ENCODE measurements at places on chromosomes 7 and 10.

DNA sequence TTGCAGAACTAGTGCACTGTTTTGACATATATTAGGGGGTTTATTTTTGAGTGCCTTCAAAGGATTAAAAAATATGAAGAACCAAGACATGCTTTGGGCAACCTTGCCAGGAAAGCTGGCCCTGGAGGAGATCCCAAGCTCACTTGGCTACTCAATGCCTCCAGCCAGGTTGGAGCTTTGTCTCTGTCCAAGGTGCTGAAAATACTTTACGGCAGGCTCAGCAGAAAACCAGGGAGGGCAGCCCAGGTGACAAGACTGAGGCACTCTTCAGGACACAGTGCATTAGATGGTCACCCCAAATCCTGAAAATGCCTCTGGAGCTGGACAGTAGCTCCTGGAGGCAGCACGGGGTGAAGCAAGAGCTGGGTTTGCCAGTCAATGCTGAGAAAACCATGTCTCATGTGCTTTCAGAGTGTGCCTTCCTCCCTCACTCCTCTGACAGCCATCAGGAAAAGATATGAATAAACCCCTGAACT is 5.8 kb upstream of the KCNH2 start:
- no peak for DNase-seq

DNA sequence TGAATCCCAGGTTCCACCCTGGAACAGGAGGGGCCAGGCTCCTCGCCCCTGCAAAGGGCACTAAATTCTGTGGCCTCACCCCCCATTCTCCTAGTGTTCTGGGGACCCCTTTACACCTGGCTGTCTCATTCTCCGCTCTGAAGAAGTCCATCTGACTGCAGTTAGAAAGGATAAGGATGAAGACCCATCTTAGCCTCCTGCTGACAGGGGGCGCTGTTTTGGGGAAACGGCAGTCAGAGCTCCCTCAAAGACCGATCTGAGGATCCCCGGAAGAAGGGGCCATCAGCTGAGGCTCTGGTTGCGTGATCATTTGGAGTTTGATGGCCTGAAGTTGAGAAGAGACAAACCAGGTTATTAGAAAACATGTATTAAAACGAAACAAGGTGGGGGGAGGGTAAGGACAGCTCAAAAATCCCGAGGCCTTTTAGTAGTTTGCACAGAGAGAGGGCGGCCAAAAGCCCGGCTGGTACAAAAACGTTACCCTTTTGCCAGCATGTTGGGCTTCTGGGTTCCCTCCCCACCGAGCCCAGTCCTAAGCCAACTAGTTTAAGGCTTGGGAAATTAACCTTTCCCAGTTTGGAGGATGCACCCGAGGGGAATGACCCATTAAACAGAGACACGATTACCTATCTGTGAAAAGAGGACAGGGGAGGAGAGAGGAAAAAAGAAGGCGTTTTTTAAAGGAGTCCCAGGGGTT is 102.8 kb downstream of the CHN2 start:
- no peak for DNase-seq

DNA sequence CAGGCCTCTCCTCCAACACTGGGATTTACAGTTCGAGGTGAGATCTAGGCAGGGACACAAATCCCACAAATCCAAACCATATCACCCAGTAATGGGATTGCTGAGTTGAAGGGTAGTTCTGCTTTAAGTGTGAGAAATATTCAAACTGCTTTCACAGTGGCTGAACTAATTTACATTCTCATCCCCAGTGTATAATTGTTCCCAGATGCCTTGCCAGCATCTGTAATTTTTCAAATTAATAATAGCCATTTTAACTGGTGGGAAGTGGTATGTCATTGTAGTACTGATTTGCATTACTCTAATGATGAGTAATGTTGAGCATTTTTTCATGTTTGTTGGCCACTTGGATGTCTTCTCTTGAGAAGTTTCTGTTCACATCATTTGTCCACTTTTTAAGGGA is 592.8 kb upstream of the GRM3 start:
- DNase-seq, result no peak

DNA sequence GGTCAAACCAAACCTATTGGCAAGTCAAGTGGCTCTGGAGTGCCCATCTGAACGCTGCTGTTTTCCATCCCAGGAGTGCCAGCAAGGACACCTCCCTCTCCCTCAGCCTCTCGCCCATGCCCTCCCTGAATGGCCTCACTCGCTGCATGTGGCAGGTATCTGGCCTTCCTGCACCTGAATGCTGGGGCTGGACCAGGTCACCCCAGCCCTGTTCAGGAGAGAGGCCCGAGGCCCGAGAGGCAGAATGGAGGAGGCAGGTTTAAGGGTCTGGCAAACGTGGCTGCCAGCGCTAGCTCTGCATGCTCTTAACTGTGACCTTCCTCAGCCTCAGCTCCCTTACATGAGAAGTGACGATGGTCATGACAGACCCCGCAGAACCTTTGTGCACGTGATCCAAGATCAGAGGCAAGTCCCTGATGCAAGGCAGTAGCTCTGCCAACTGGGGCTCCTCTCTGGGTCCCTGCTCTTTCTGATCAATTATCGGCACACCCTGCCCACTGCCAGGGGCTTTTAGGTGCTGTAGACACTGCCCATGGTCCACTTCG is 295.7 kb upstream of the ZMIZ1 start:
- no peak for DNase-seq

DNA sequence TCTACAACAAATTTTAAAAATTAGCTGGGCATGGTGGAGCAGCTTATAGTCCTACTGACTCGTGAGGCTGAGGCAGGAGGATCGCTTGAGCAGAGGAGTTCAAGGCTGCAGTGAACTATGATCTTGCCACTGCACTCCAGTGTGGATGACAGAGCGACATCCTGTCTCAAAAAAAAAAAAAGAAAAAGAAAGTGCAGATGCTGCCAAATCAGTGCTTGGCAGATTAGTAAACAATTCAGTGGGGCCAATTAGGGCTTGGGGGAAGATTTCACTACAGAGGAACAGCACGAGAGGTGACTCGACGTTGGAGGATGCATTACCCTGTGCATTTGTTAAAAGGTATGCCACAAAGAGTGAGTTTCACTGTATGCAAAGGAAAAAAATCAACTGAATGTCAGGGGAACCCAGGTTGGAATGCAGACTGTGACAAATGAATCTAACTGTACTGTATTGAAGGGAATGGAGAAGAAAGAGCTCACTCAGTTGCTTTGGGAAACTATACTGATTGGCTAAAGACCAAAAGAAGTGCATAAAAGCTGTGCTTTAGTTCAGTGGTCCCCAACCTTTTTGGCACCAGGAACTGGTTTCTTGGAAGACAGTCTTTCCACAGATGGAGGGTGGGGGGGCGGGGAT is 31.6 kb downstream of the GARIN1A start:
- DNase-seq, result no peak

- DNase-seq, result no peak
Measured at GRCh38 chr7:1136841-1137516, 23.0 kb downstream of the ZFAND2A start.

- no peak for DNase-seq
Measured at GRCh38 chr7:100804681-100805431, 22.5 kb downstream of the EPHB4 start.

DNA sequence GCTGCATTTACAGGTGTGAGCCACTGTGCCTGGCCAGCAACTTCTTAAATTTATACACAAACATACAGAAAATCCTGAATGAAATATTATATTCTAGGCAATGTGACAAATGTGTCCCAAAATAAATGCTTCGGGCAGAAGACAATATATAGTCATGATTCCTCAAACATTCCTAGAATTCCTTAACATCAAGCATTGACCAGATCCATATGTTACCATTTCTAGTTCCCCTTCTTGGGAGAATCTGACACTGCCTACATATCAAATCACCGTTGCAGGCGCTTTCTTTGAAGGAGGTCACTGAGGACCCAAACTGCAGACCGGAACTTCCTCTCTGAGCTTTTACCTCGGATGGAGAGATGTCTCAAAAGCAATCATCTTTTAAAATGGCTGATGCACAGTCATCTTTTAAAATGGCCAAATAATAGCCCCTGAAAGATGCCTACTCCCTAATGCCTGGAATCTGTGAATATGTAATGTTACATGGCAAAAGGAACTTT is 323.5 kb downstream of the PHF14 start:
- no peak for DNase-seq

DNA sequence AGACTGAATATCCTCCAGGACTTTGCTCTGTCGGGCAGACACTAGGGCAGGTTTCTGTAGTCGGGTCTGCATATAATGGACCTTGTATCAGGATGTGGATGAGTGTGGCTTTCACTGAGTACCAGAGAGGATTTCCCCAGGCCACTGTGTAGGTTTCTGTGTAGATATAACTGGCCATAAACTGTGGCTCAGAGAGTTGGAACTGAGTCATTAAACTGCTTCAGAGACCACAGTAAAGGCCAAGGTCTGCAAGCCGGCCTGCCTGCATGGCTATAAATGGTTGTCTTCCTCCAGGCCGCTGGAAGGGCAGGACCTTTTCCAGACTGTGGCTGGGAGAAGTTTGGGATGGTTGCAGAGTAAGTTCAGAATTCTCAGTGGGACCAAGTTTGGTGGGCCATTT is 16.9 kb downstream of the ZNF92 start:
- DNase-seq, result no peak

- no peak for DNase-seq
Measured at GRCh38 chr10:103751667-103752290, 103.6 kb downstream of the SH3PXD2A start.

- no peak for DNase-seq
Measured at GRCh38 chr10:50310560-50311174, 59.4 kb upstream of the ASAH2 start.

DNA sequence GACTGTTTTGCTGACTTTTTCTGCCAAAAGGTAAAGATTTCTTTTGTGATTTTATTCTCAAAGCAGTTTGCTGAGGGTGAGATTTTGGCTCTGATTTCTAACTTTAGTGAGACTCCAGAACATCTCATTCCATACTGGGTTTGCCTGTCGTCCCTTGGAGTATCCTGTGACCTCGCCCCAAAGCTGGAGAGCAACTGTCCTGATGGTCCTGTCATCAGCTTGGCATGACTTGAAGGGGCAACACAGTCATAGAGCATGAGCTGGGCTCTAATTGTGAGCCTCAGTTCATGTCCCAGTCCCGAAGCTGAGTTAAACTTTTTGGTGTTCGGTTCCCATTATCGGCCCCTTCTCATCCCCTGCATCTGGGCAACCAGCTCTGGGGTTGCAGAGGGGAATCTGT is 23.4 kb downstream of the C10orf90 start:
- no peak for DNase-seq

- no peak for DNase-seq
Measured at GRCh38 chr7:150685219-150686029, at the start of gene GIMAP2. GIMAP2 (plus strand) TSS chr7:150685706; CDS start chr7:150687060, 1,354 bp downstream.

DNA sequence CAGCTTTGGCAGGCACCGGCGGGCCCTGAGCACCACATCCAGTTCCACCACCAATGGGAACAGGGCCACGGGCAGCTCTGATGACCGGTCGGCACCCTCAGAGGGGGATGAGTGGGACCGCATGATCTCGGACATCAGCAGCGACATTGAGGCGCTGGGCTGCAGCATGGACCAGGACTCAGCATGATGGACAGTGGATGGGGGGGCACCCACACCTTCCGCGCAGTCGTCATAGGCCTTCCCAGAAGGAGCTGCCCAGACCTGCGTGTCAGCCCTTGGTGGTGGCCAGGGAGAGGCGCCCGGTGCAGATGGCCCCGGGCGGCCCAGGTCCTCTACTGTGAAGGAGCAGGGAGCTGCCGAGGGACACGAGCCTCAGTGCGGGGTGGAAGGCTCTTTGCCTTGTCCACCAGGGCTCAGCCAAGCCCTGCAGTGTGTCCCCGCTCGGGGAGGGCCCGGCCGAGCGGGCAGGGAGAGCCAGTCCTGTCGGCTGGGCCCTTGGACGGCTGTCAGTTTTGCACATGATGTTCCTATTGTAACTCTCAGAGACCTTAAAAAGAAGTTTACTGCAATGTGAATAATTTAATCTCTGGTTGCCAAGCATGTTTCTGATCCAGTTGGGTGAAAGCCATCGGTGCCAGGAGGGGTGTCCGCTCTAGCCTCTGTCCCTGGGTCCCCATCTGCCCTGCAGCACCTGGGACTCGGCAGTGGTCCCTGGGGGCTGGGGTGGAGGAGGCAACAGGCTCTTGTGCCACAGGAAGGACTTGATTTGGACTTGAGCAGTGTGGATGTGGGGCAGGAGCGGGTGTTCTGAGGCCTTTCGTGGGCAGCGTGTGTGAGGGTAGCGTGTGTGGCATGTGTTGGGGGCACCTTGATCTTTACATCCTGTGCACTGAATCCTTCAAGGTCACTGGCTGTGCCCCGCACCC is 12.6 kb downstream of the NACAD start:
- no peak for DNase-seq

- DNase-seq, result no peak
Measured at GRCh38 chr7:151435103-151435916, 4.6 kb downstream of the CRYGN start.
